ENCODE measurements at places on chromosomes 4 and X.

GRCh38 chrX:11755724-11756123 lies 2.3 kb upstream of the MSL3 start:
- no peak for DNase-seq

GRCh38 chrX:21305799-21306336 lies 68.3 kb upstream of the CNKSR2 start:
- DNase-seq, result peak; percentile 12

- no peak for DNase-seq
Measured at GRCh38 chrX:80602036-80602860, 182.0 kb downstream of the TENT5D start.

- no peak for DNase-seq
Measured at GRCh38 chrX:43345166-43345565, 310.9 kb upstream of the MAOA start.

DNA sequence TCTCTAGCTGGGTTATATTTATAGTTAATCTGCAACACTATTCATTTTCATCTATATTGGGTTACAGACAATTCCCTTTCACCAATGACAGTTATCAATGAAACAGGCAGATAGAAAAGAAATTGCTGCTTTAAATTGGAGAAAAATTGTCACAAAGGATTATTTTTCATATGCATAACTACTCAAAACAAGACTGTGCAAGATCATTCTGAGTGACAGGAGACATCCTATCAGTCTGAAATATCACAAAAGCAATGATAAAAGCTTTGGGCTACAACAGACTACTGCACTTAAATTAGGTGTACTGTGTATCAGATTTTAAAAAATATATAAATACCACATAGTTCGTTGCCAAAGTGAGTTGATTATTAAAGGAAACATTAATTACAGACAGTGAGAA lies 722.6 kb downstream of the ARAP2 start:
- DNase-seq, result no peak

GRCh38 chr4:96016634-96017299 lies 176.9 kb downstream of the PDHA2 start:
- peak; percentile 59 for DNase-seq

DNA sequence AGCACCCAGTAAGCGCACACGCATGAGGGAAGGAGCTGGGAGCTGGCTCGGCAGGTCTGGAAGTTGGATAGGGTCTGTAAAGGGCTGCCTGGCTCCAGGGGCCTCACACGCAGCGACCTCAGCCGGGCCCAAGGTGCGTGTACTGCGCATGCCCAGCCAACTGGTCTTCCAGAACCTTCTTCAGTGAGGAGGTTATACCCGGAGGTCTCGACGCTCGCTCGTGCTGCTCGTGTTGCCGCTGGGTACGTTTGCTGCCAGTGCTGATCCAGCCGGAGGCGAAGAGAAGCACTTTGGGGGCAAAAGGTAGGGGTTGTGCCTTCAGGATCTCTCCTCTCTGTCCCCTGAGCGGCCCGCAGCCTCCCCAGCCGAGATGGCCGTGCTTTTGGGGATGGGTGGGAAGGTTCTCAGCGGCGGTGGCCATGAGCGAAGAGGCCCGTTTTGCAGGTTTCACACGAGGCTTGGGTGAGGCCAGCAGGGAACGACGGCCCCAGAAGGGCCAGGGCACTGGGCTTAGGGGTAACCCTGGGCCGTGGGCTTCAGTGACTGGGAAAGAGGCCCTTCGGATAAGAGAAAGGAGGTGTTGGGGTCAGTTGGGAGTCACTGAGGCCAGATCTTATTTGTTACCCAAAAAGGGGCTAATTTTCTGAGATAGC lies 3.8 kb upstream of the CXCL9 start:
- DNase-seq, result no peak

- DNase-seq, result no peak
Measured at GRCh38 chr4:5467111-5467510, 241.2 kb downstream of the EVC2 start.

DNA sequence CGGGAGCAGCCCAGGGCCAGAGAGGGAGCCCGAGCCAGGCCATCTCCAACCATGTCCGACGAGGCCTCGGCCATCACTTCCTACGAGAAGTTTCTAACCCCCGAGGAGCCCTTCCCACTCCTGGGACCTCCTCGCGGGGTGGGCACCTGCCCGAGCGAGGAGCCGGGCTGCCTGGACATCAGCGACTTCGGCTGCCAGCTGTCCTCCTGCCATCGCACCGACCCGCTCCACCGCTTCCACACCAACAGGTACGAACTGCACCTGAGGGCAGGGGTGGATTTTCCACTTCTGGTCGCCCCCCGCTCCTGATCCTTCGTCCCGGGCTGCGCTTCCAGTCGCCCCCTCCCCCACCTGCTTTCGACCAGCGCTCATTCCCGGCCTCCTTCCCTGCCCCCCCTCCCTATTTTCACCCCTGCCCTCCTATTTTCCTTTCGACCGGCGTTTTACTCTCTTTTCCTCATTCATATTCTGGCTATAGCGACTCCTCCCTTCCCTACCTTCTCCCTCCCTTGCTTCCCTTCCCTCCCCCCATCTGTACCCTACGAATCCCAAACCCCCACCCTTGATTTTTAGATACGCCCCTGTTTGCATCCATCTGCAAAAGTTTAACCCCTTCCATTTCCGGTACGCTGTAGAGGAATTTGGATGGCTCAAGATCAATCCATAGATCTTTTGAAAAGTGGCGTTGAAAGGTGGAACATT lies 633 bp downstream of the FAM199X start:
- DNase-seq, result peak; percentile 2

DNA sequence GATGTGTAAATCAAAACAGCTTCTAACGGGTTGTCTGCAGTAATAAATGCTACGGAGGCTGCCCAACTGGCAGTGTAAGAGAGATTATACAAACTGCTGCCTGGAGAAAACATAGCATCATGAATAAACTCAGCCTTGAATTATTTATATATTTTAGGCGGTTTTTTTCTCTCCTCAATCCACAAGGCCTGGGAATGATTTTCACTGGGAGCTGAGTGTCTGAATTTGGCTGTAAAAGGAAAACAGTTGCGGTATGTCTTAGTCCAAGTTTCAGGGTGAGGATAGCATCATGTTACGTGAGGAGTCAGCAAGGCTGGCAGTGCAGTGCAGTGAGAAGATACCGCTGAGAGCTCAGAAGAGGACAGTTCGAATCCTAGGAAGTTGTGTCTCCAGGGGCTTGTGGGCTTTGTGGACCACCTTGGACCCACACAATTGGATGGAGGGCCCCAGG lies 291.5 kb upstream of the BOD1L1 start:
- no peak for DNase-seq

DNA sequence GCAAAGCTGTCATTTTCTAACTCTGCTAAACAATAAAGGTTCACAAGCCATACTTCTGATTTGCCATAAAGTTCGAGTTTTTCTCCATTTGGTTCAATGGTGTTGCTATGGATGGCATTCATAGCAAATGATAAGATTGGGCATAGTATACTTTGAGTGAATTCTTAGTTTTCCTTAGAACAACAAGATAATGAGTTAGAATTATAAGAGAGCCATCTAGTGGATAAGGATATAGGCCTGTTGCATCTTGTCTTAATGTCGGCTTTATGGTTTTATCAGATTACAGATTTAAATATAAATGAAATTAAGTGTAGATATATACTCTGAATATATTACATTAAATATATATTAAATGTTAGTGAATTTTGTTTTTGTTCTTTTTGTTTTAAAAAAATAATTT lies 644.6 kb downstream of the IL1RAPL1 start:
- no peak for DNase-seq

DNA sequence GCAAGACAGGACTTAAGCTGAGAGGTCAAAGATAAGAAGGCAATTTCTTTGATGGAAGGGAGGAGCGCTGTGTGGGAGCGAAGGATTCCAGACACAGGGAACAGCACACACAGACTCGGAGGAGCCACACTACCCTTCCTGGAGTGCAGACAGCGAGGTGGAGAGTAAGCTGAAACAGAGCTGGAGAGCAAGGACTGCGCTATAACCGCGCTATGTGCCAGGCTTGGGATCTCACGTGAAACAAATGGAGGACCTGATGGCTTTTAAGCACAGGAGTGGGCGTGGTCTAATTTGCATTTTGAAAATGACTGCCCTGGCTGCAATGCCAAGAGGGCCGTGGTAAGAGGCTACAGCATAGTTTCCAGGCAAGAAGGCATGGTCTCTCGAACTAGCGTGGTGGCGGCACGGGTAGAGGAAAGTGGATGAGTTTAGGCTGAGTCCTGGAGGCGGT lies 113.9 kb upstream of the SORBS2 start:
- DNase-seq, result peak; percentile 66

DNA sequence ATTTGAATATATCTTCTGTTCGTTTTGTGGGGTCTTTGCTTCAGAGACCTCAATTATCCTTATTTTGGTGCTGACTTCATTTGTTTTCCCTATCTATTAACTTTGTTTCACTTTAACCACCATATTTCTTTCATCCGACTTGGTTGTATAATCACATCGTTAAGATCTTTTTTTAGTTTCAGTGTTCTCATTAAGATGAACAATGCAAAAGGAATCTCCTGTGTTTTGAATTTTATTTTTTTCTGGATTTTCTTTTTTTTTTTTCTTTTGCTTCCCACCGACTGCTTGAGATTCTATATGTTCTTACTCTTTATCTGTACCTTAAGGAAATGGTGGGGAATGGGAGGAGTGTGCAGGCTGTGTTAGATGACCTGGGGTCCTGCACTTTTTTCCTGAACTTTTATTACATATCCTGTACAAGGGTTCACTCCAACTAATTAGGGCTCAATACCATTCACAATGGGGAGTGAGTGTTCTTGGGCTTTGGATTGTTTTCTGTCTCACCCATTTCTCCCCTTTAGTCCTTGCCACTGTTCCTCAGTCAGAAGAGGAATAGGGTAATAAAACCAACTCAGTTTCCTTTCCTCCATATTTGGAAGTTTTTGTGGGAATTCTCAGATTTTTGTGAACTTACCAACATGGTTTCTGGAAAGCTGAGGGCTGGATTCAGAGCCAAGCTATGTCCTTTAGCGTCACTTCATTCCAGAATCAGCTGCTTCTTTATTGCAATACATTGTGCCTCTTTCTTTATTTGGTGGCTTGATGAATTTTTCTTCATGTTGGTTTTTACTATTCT lies 43.2 kb upstream of the BMPR1B start:
- DNase-seq, result no peak

DNA sequence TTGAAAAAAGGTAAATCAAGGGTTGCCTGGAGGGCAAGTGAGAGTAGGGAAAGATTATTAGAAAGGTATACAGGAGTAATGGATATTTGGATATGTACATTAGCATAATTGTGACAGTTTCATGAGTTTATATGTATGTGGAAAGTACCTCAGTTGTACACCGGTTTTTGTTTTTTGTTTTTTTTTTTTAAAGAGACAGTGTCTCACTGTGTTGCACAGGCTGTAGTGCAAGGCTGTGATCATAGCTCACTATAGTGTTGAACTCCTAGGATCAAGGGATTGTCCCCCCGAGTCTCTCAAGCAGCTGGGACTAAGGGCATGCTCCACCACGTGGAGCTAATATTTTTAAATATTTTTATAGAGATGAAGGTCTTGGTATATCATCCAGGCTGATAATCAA lies 15.3 kb upstream of the HPGD start:
- DNase-seq, result no peak

GRCh38 chrX:29477878-29478277 lies 737.5 kb upstream of the MAGEB2 start:
- DNase-seq, result no peak

- DNase-seq, result no peak
Measured at GRCh38 chr4:162837241-162837640, 329.4 kb downstream of the NAF1 start.

DNA sequence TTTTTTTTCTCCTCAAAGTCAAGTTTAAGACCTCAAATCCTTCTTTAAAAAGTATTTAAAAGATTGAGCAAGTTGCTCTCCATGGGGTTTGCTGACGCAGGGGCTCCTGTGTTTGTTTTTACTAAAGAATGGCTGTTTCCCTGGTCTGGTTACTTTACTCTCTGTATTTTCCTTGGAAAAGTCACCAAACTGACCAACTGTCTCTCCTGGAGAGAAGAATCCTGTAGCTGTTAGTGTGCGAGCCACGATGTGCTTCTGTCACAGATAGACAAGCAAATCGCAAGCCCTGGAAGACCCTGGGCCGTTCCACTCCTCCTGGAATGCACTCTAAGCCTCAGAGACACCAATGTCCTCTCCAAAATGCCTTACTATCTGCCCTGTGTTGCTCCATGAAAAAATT lies 212.1 kb downstream of the CHIC2 start:
- DNase-seq, result no peak

GRCh38 chrX:75115707-75116413 lies 40.2 kb downstream of the ABCB7 start:
- no peak for DNase-seq

- no peak for DNase-seq
Measured at GRCh38 chrX:24173115-24173847, 23.8 kb downstream of the ZFX start.

DNA sequence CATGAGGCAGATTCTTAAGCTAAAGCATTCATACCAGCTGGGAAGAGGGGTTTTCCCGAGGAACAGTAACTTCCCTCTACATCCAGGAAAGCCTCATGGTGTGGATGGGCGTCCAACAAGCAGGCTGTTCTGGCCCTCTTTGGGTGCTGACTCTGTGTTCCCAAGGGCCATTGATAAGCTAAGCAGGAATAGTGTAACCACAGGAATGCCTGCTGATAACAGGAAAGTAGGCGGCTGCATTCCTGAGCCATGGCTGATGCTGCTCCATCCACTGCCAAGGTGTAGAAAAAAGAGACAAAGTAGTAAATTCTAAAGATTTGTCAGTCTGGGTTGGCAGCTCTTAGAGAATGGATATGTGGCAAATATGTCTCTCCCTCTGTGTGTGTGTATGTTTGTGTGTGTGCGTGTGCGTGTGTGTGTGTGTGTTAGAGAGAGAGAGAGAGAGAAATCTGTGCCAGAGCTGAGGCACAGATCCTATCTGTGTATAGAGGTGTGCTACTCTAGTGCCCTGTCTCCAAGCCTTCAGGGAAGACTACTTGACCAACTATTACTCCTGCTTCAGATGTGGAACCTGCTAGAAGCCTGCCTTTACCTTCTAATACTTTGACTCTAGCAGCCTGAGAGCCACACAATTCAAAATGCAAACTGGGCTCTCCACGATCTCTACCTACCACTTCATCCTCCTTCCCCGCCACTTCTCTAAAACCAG lies 353.1 kb upstream of the NR3C2 start:
- peak; percentile 99 for DNase-seq

DNA sequence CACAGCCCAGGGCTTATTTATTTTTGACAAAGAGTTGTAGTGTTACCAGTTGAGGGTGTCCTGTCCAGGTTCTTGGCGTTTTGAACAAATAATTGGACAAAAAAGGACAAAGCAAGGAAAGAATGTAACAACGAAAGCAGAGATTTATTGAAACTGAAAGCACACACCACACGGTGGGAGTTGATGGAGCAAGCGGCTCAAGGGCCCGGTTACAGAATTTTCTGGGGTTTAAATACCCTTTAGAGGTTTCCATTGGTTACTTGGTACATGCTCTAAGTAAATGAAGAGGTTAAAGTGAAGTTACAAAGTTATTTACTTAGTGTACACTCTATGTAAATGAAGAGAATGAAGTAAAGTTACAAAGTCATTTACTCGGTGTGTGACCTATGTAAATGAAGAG lies 27.8 kb upstream of the OPHN1 start:
- DNase-seq, result no peak

- DNase-seq, result no peak
Measured at GRCh38 chr4:154344686-154345085, 146.9 kb downstream of the DCHS2 start.

- no peak for DNase-seq
Measured at GRCh38 chr4:158077835-158078234, 95.0 kb downstream of the GASK1B start.

All from NCI-H226 (cell line).